Head of caudate nucleus (tissue), 42 donors: ENCODE measurements at places on chromosomes 5 and 9.

GRCh38 chr9:33178972-33179697, 12.0 kb upstream of the B4GALT1 start:
- no peak for DNase-seq

DNA sequence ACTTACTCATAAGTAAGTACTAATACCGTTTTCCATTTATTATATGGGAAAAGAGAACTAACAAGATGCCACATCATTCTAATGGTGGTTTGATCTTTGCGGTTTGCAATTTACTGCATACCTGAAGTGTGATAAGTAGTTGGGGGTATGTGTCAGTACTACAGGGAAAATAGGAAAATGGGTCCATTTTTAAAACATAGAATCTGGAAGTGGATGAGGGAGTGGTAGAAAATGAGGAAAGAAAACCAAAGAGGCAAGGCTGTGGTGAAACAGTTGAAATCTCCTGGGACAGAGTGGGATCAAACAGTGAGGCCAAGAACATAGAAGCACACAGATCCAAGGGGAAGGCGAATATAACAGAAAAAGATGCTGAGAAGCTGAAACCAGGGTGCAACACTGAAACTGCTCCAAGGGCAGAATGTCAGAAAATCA, 6.7 kb downstream of the ADAMTSL1 start:
- no peak for DNase-seq

DNA sequence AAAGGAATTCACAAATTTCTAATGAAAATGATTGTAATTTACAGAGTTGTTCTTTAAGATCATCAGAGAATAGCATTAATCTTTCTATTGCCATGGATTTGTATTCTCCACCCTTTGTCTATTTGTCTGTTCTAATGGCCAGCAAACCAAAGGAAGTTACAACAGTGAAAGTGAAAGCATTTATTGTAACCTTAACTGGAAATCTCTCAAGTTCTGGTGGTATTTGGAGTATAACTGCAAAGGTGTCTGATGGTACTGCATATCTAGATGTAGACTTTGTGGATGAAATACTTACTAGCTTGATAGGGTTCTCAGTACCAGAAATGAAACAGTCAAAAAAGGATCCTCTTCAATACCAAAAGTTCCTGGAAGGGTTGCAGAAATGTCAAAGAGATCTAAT, 21.7 kb downstream of the RMI1 start:
- DNase-seq = no peak

DNA sequence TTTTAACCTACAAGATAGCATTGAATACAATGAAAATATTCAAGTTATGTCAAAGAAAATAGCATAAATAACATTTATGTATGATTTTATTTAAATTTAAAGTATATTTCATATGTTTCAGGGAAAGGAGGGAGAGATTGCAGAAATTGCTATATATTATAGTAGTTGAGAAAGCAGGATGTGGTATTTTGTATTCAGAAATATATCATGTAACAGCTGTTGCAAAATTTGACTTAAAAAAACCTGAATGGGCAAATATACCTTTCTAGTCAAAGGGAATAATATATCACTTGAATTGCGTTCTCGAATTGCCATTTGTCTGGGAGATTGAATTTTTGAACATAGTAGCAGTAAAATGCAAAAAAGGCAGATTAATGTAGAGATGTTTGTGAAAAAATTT, 80.6 kb downstream of the PAM start:
- no peak for DNase-seq

DNA sequence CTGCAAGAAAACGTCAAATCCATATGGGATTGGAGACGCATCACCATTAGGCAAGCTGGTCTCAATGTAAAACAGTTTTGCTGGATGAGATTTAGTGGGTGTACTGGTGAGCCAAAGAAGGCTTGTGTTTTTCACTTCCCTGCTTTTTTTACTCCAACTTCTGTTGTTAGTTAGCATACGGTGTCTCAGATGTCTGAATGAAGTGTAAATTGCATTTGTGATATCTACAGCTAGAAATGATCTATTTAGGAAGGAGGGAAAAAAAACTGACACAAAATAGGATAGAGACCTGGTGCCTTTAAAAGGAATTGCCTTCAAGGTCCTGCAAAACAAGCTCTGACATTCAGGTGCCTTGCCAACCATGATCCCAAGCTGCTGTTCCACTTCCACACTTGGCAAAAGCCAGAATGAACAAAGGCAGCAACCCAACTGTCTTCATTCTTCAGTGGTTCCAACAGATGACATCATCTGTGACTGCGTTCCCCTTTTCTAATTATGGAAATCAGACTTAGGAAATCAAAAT, 104.2 kb upstream of the RAI14 start:
- no peak for DNase-seq

DNA sequence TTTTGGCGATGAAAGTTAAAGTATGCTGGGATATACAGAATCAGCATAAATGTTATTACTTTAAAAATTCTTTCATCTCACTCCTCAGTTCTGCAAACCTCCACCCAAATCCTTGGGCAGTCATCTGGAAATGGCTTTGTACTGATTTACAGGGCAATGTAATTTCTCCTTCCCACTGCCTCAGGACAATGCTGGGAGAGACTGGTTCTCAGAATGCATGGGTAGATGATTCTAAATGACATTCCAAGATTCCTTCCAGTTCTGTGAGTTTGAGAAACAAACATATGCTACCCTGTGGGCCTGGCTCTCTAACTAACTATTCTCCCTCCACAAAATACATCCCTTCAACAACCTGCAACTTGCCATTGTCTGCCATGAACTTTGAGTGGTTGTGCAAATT, 7.5 kb upstream of the PSAT1 start:
- no peak for DNase-seq

GRCh38 chr5:5857396-5857795, 434.9 kb downstream of the ICE1 start:
- no peak for DNase-seq

- DNase-seq = no peak
Observed at GRCh38 chr5:74201334-74202081, 439.0 kb downstream of the ENC1 start.

- DNase-seq = no peak
Observed at GRCh38 chr9:97990259-97990658, 7.1 kb downstream of the ANP32B start.

DNA sequence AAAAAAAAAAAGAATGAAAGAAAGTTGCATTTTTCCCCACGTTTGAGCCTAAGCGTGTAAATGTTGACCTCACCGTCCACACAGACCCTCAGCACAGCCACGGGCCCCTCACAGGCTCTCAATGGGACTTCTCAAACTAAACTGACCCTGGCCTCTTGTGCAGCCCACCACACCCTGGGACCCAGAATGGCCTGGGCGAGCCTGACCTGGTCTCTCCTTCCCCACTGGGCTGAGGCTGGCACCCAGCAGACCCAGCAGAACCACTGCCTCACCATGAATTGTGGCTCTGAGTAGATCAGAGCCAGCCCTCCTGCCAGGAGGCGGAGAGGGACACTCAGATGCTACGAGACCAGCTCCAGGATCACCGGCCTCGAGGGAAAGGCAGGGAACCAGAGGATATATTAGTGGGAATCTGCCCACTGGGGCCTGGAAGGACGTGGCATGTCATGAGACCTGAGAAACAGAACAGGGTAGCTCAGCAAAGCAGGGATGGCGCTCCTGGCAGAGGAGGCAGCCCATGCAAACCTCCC, 124.4 kb downstream of the ZNF354C start:
- DNase-seq = no peak

DNA sequence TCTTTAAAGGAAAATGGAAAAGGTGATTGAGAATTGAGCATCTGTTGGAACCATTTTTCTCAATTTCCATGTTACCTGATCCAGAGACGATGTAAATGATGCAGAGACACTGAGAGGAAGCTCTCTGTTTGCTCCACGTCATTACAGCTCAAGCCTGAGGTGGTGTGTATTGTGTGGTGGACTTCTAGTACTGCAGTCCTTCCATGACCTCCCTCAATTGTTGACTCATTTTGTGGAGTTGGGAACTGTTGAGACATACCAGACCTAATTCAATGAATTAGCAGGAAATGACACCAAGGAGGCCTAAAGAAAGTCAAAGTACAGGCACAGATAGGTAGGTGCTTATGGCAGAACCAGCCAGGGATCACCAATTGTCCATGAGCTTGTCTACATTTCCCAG, 15.6 kb upstream of the LVRN start:
- no peak for DNase-seq

DNA sequence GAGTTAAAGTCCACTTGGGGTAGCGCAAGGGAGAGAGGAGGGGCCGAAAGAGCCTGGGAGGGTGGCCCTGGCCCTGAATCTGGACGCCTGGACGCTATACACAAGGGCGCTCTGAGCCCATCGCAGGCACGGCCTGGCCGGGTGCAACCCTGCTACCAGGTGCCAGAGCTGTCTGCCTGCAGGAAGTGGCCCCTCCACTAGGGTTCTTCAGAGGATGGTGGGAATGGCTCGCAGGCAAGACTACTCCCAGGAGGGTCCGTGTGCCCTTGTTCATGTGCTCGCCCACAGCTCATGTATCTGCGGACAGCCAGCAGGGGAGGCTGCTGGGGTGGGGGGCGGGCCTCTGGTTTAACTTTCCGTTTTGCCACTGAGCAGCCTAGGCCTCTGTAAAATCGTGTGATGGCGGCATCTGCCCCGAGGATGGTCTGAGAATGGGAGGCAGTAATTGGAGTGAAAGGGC, 1.4 kb upstream of the NKD2 start:
- no peak for DNase-seq

- no peak for DNase-seq
Observed at GRCh38 chr9:132752877-132753592, 82.8 kb downstream of the GTF3C4 start.

DNA sequence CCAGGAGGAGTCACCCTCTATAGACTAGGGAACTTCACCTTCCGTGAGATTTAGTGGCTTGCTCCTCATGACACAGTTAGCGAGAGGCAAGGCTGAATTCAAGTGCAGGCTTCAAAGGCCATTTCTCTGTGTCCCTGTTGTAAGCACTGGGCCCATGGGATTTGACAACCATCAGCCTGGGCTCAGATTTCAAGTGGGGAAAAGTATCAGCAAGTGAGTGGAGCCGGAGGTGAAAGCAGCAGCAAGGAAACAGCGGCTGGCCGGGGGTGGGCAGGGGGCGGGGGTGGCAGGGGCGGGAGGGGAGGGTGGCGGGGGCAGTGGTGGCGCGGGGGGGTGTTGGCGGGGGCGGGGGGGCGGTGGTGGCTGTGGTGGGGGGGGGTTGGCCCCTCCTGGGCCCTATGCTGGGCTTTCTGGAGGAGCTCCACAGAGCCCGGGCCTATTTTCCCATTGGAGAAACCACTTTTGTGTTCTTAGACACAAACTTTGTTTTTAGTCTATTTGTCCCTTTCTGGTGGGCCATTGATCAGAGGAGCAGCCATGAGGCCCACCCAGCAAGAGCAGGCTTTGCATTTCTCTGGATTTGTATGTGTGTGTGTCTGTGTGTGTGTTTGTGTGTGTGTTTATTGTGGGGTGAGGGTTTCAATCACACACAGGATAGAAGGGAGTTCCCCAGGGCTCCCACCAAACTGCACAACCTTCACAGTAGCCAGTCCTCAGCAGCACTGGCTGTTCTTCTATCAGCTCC, 165.4 kb upstream of the RAI14 start:
- DNase-seq = no peak

GRCh38 chr9:33187519-33188218, 20.5 kb upstream of the B4GALT1 start:
- DNase-seq = no peak

DNA sequence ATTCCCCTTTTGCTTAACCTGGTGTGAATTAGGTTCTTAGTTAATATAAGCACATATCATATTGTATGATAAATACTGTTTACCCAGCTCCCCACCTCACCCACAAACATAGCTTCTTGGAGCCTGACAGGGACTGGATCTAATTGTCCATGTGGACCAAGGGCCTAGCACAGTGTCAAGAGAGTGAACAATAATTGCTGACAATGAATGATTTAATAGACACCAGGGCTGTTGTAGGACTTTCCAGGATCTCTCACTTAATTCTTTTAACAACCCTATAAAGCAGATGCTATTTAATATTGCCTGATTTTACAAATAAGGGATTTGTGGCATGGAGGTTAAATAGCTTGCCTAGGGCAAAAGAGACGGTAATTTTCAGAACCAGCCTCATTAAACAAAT, 24.8 kb downstream of the AK3 start:
- DNase-seq = no peak

DNA sequence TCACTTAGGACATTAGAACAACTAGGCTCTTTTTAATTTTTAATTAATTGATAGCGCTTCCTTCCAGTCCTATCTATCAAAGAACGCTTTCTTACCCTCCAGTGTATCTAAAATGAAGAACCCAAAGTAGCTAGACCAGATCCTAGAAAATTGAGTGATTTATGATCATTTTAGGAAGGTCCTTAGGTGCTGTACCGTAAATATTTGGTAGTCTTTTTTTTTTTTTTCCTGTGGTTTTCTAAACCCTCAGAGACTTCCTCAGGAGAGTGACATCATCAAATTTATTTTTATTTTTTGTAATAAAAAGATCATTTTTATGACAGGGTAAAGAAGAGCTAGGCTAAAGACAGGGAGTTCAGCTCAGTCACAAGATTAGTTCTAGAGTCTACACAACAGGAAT, 197.4 kb downstream of the WDR70 start:
- no peak for DNase-seq
